PC-3 (cell line): ENCODE measurements at places on chromosomes 12 and 14. TPM values are rescaled to one million over a fixed set of nuclear protein-coding genes. Genes with fewer than 3 reads are reported as not detected.
A peak's percentile ranks its signal among the peaks of the same experiment; 100 is the strongest.

DNA sequence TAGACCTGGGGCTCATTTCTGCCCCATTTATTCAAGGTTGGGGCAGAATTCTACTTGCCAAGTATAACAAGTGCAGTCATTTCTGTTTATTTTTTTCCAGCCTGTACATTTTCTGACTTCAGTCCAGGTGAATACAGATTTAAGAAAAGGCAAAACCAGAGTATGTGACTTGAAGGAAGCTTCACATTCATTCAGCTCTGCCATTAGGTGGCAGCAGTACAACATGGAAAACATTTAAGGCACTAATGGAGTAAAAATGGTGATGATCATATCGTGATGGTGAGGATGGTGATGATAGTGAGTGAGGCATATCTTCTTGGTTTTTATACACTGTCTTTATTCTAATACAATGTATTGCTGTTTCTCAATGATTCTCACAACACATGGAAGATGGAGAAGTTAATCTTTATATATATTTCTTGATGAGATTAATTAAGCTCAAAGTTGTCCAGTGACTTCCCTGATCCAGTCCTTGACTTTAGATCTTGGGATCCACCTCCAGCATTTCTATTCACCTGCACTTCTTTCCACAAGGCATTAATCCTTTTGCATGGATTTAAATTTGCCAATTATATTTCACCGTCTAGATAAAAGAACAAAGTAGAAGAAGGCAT lies 176.7 kb upstream of the SEL1L start:
- H3K4me3 ChIP-seq, result no peak overlapping the region
- H3K4me1 ChIP-seq, result no peaks in the 10 kb centered on the region

DNA sequence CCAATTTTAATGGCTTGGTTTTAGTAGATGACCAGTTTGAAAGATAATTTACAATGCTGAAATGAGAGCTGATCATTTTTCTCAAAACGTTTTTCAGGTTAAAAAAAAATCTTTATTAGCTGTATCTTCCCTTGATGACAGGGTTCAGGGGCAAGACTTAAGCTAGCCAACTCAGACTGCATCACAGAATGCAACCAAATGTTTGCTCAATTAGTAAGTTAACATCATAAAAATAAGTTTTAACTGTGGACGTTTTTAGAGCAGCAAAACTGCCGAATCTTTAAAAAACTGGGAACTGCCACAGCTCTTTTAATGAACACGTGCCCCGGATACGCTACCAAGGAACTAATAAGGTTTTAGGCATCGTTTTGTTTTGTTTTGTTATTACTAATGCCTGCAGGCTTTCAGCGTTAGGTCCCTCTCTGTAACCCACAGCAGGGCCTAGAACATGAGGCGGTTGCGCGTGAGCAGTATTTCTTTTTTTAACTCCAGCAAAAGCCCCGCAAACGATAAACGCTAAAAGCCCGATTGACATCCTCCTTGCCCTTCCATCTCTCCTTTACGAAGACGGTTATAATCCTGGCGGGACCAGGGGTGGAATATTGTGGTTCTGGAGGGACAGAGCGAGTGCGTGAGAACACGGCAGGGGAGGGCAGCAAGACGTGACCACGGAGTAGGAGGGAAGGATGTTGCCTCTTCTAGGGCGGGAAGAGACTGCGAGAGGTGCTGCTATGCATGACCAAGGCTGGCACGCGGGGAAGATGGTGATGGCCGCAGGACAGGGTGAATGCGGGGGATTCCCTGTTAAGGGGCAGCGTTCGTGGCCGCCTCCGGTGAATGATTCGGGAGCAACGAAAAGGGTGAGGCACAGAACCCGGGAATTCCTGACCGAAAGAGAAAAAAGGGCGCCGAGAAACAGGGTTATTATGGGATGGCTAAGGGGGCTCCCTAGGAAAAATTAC lies 652 bp downstream of the SUPT16H start:
- peak; percentile 49 for DNase-seq
- H3K27me3 ChIP-seq, result no peaks in the 10 kb centered on the region
- peak overlapping the region; percentile 86 for H3K27ac ChIP-seq
- peaks cover 9% of the 10 kb centered on the region; the same call in 1 of the 2 replicates for H3K36me3 ChIP-seq
- peaks cover 14% of the 10 kb centered on the region for H3K4me1 ChIP-seq
- H3K4me3 ChIP-seq, result peak overlapping the region; percentile 80

GRCh38 chr14:90575781-90576180 lies 179.0 kb downstream of the CALM1 start:
- H3K4me3 ChIP-seq, result no peak overlapping the region
- no peaks in the 10 kb centered on the region for H3K27me3 ChIP-seq
- H3K36me3 ChIP-seq, result no peaks in the 10 kb centered on the region
- DNase-seq, result no peak

- H3K4me1 ChIP-seq, result no peaks in the 10 kb centered on the region
- no peaks in the 10 kb centered on the region for H3K27me3 ChIP-seq
- H3K36me3 ChIP-seq, result no peaks in the 10 kb centered on the region
- no peak overlapping the region for H3K27ac ChIP-seq
- H3K4me3 ChIP-seq, result no peak overlapping the region
Observed at GRCh38 chr12:67327466-67327865, 58.3 kb downstream of the CAND1 start.

DNA sequence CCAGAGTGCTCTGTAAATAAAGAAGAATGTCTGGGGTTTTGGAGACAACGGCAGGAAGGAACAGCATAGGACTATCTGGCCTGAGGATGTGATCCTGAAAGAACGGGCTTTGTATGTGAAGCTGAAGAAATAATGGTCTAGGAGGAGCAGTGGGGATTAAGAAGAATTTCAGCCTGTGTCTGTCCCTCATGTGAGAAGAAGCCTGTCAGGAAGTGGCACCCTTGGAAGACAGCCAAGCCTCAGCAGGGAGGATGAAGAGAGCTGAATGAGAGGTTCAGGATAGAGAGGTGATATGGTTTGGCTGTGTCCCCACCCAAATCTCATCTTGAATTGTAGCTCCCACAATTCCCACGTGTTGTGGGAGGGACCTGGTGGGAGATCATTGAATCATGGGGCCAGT lies 56.9 kb upstream of the TCL1A start:
- peaks cover 5% of the 10 kb centered on the region; the same call in 1 of the 2 replicates for H3K27me3 ChIP-seq
- no peak overlapping the region for H3K4me3 ChIP-seq
- H3K27ac ChIP-seq, result no peak overlapping the region

- H3K36me3 ChIP-seq, result no peaks in the 10 kb centered on the region
- H3K27ac ChIP-seq, result no peak overlapping the region
- H3K27me3 ChIP-seq, result no peaks in the 10 kb centered on the region
- H3K4me3 ChIP-seq, result no peak overlapping the region
Observed at GRCh38 chr12:65681226-65681625, 143.1 kb upstream of the HMGA2 start.

GRCh38 chr12:22473212-22473611 lies 71.1 kb downstream of the C2CD5 start:
- no peak overlapping the region for H3K4me3 ChIP-seq
- no peaks in the 10 kb centered on the region; the same call in 1 of the 2 replicates for H3K36me3 ChIP-seq
- DNase-seq, result no peak
- H3K27me3 ChIP-seq, result no peaks in the 10 kb centered on the region
- no peaks in the 10 kb centered on the region for H3K4me1 ChIP-seq

GRCh38 chr14:95507174-95507573 lies 9.3 kb downstream of the SYNE3 start:
- peak overlapping the region; percentile 92 for H3K27ac ChIP-seq
- no peaks in the 10 kb centered on the region for H3K36me3 ChIP-seq
- peaks cover 23% of the 10 kb centered on the region for H3K4me1 ChIP-seq
- H3K4me3 ChIP-seq, result peak overlapping the region; percentile 28; the same call in 1 of the 2 replicates

- H3K4me3 ChIP-seq, result no peak overlapping the region
- H3K36me3 ChIP-seq, result no peaks in the 10 kb centered on the region
- peaks cover 51% of the 10 kb centered on the region for H3K4me1 ChIP-seq
- H3K27ac ChIP-seq, result 0 out of 2 replicates have a peak overlapping the region, but pooled peaks have one; percentile 7
Observed at GRCh38 chr12:52221912-52222457, 11.1 kb upstream of the KRT7 start.

DNA sequence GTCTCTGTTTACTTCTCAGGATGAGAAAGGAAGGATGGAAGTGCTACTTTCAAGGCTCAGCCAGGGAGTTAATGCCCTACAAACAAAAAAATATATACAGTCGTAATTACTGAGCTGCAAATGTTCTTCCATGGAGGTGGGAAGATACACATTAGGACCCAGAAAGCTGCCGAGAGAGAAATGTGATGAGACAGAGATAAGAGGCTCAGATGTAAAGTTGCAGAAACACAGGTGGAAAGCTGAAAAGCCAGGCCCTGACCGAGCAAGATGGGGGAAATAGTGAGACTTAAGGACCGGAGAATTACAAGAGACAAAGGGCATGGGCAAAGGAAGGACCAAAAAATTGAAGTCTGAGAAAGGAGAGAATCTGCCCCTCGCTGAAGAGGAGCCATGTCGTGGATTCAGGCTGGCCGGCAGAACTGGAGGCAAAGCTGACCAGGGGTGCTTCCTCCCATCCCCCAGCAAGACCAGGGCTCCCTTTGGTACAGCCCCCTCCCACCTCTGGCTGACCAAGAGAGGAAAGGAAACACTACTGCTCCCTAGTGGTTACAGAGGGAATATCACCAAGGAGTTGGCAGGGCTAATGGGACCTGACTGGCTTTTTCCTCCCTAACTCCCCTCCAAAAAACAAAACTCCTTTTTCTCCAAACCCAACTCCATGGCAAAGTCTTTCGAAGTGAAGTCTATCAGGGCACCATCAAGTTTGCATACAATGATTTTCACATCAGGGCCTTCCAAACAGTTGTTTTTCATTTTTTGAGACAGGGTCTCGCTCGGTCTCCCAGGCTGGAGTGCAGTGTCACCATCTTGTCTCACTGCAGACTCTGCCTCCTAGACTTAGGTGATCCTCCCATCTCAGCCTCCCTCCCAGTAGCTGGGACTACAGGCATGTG lies 12.1 kb downstream of the ZFHX2 start:
- DNase-seq, result peak; percentile 67
- H3K4me3 ChIP-seq, result no peak overlapping the region

DNA sequence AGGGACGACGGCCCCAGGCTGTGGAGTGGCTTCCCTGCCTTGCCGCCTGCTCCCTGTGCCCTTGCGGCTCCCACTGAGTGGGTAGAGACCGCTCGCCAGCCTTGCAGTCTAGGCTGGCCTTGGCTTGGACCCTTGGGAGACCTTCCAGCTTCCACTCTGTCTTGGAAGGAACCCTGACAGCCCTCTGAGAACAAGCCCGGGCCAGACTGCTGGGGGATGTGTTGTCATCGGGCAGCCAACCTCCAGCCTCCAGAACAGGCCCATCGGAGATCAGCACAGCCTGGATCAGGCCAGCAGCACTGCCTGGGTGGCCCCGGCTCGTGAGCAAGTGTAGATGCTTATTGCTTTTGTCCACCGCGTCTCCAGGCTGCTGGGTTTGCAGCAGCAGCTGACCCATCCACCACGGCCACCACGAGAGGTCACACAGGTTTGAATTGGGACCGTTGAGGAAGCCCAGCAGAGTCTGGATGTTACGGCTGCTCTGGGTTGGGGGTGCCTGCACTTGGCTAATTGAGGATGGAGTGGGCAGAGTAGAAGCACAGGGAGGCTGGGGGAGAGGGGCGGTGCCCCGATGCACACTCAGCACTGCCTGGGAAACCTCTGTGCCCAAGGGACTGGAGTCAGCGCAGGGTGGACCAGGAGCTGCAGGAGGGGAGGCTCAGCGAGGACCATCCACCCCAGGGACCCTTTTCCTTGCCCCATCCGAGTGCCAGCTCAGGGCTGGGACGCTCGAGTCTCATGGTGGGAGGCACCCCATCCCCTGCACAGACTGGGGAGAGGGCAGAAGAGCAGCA lies 55.5 kb downstream of the NOC4L start:
- DNase-seq, result no peak
- H3K4me3 ChIP-seq, result no peak overlapping the region
- no peak overlapping the region for H3K27ac ChIP-seq
- peaks cover 21% of the 10 kb centered on the region for H3K27me3 ChIP-seq
- H3K4me1 ChIP-seq, result no peaks in the 10 kb centered on the region

- H3K36me3 ChIP-seq, result no peaks in the 10 kb centered on the region
- no peak overlapping the region for H3K27ac ChIP-seq
- DNase-seq, result no peak
- peaks cover 54% of the 10 kb centered on the region for H3K27me3 ChIP-seq
- H3K4me1 ChIP-seq, result no peaks in the 10 kb centered on the region
Observed at GRCh38 chr14:104421892-104422828, 157.4 kb upstream of the C14orf180 start.

DNA sequence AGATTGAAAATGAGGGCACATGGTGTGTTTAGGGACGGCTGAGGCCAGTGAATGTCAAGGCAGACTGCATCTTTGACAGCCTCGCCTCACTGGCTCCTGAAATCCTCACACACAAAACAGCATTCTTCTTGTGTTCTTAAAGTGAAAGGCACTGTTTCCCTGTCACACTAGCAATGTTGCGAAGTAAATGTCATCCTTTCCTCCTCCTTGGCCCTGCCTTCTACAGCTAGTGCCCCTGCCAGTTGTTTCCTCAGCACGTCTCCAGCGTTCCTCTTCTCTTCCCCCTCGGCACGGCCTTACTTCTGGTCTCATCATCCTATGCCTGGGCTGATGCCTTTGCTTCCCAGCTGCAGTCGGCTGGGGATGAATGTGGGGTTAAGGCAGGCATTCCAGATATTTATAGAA lies 129.4 kb upstream of the DNM1L start:
- no peaks in the 10 kb centered on the region for H3K27me3 ChIP-seq
- no peak for DNase-seq
- no peaks in the 10 kb centered on the region for H3K36me3 ChIP-seq

DNA sequence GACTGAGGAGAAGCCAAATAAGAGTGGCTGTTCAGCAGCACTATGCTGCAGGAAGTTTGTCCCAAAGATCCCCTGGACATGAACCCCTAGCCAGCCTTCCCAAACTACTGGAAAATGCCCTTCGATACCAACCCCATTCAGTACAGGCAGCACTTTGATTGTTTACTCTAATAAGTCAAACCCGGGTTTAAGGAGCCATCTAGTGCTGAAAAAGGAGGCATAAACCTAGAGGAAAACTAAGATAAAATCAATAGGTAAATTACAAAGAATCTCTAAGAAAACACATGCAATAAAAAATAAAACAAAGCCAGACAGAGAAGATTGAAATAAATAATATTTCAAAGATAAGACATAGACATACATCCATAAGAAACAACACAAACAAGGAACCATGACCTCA lies 771.6 kb downstream of the RPS29 start:
- H3K4me1 ChIP-seq, result no peaks in the 10 kb centered on the region
- H3K4me3 ChIP-seq, result no peak overlapping the region
- 0 out of 2 replicates have a peak, but pooled peaks cover 4% of the 10 kb centered on the region for H3K27me3 ChIP-seq
- H3K36me3 ChIP-seq, result no peaks in the 10 kb centered on the region
- H3K27ac ChIP-seq, result no peak overlapping the region

- H3K27me3 ChIP-seq, result no peaks in the 10 kb centered on the region
- no peak overlapping the region for H3K27ac ChIP-seq
- H3K4me3 ChIP-seq, result peak overlapping the region; percentile 86
- H3K4me1 ChIP-seq, result peaks cover 26% of the 10 kb centered on the region
- no peak for DNase-seq
Observed at GRCh38 chr12:106986135-106986534, 811 bp downstream of the MTERF2 start.

- no peaks in the 10 kb centered on the region for H3K4me1 ChIP-seq
- no peaks in the 10 kb centered on the region for H3K36me3 ChIP-seq
- H3K27me3 ChIP-seq, result peaks cover 19% of the 10 kb centered on the region; the same call in 1 of the 2 replicates
- DNase-seq, result no peak
Observed at GRCh38 chr14:34018564-34019244, 67.8 kb upstream of the EGLN3 start.

Gene BATF
- total RNA-seq, result not detected in 2 replicates

Gene BDKRB2
- total RNA-seq, result 0.06 and 0.07 TPM in 2 replicates

Gene ADIPOR2
- 26.5 and 37.2 TPM in 2 replicates for total RNA-seq

Gene DNAH10
- 0.15 and 0.17 TPM in 2 replicates for total RNA-seq

Gene TBX5
- not detected in 2 replicates for total RNA-seq

Gene E2F7
- total RNA-seq, result 17.2 and 19.0 TPM in 2 replicates

Gene SLC25A29
- 52.8 and 53.9 TPM in 2 replicates for total RNA-seq

Gene FLRT2
- total RNA-seq, result 0.07 TPM in 1 of 2 replicates, not detected in the other

Gene EPYC
- total RNA-seq, result not detected in 2 replicates

Gene TPI1
- total RNA-seq, result 1,259 and 1,708 TPM in 2 replicates
